AG08396 (cell line): ENCODE measurements at places on chromosomes 6 and 20.
A peak's percentile ranks its signal among the peaks of the same experiment; 100 is the strongest.

GRCh38 chr20:33812908-33813462, 1.8 kb downstream of the CHMP4B start:
- no peak for DNase-seq

DNA sequence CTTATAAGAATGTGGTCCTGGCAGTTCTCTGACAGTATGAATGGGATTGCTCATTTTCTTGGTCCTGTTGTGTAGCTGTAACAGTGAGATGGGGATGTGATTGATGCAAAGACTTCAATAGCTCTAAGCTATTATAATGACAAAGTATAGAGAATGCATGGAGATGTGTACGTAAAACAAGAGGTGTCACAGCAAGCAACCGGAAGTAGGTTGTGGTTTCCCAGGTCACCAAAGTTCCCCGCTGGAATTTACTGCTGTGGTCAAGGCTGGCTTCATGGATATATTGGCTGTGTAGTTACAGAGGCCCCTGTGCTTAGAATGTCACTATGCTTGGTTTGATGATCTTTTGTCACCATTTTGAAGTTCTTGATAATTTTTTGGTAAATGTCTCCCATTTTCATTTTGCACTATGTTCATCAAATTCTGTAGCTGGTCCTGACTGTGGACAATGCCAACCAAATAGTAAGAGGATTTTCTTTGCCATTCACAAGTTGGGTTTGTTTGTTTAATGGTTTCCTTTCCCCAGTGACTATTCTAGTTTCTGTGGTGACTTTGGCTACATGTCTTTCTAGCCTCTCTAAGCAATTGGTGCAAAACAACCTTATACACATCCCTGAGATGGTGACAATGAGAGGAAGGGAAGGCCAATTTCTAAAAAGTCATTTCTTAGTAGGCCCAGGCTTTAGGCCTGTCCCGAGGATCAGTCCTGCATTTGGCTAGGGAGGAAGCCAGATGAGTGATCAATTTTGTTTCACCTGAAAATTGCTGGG, 10.5 kb downstream of the DNAH8 start:
- DNase-seq: no peak

DNA sequence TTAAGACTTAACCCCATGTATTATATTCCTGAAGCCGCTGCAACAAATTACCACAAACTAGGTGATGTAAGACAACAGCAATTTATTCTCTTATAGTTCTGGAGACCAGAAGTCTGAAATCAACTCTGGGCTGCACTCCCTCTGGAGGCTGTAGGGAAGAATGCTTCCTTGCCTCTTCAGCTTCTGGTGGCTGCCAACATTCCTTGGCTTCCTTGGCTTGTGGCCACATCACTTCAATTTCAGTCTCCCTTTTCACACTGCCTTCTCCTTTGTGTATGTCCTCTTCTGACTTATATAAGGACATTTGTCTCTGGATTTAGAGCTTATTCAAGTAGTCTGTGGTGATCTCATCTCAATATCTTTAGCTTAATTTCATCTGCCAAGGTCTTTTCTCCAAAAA, 141.6 kb downstream of the DHX35 start:
- no peak for DNase-seq

- DNase-seq: no peak
Measured at GRCh38 chr20:50038574-50038991, 55.8 kb downstream of the SNAI1 start.

GRCh38 chr20:39789411-39789810, 827.3 kb downstream of the DHX35 start:
- no peak for DNase-seq

DNA sequence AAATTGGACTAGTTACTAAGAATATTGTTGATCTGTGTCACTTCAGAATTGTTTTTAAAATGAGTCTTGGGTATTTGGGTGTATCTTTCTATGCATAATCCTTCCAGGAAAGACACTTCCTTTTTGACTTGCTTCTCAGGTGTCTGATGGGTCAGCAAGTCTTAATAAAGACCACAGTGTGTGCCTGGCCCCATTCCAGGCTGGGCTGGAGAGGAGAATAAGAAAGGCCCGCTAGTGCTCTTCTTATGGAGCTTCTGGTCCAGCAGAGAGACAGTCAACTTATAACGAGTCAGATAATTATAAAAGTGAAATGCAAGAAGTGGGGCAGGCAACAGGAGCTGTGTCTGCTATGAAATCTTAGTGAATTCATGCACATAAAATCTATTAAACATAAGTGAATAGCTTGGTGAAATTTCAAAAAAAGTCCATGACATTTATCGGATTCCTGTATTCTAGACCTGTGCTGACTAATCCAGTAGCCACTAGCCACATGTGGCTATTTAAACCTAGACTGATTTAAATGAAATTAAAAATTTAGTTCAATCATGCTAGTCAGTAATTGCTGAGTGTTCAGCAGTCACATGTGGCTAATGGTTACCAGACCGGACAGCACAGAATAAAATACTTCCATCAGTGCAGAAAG, 42.6 kb downstream of the RNF144B start:
- DNase-seq: no peak

DNA sequence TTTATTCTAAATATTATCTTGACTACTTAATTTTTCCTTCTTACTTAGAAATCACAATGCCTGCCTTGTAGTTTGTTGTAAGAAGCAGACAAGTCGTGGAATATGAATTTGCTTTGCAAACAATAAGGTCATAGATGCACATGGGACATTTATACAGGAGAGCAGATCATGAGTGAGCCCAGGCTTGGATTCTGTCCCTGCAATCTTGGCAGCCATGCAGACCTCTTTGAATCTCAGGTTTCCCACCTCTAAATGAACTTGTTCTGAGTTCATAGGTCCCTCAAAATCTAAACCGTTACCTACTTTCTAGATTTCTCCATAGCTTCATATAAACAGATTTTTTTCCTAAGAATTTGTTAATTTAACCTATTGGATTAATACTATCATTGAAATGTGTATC, 19.5 kb downstream of the KIAA0408 start:
- no peak for DNase-seq

GRCh38 chr20:36234771-36235320, 1.4 kb upstream of the AAR2 start:
- DNase-seq: no peak

DNA sequence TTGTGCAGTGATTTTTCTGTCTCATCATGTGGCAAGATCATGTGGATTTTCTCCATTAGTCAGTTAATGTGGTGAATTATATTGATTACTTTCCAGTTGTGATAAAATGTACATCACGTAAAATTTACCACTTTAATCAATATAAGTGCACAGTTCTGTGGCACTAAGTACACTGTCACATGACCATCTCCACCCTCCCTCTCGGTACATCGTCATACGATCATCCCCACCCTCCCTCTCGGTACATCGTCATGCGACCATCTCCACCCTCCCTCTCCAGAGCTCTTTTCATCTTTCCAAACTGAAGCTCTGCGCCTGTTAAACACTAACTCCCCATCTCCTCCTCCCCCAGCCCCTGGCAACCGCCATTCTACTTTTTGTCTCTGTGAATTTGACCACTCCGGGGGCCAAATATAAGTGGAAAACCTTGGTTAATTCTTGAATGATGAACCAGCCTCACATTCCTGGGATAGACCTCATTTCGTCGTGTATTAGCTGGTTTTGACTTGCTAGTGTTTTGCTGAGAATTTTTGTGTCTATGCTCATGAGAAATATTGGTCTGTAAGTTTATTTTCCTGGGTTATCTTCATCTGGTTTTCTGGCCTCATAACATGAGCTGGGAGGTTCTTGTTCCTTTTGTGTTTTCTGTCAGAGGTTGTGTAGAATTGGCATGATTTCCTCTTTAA, 10.8 kb downstream of the NTSR1 start:
- no peak for DNase-seq

DNA sequence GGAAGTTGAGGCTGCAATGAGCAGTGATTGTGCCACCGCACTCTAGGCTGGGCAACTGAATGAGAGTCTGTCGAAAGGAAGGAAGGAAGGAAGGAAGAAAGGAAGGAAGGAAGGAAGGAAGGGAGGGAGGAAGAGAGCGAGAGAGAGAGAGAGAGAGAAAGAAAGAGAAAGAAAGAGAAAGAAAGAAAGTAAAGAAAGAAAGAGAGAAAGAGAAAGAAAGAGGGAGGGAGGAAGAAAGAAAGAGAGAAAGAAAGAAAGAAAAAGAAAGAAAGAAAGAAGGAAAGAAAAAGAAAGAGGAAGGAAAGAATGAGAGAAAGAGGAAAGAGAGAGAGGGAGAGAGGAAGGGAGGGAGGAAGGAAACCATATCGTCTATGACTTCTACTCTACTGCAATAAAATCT, 60.2 kb downstream of the OPRM1 start:
- no peak for DNase-seq

DNA sequence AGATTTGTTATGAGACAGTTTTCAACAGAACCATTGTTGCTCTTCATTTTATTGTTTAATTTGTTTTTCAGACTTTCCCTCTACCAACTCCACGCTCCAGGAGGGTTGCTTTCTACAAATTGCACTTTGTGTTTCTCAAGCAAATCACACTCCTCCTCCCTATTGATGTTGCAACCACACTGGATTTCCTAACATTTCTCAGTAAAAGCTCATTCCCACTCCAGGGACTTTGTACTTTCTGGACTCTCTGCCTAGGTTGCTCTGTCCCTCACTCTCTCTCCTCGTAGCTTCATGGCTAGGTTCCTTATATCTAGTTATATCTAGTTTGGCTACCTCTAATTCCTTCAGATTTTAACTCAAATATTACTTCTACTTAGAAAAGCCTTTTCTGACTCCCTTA, 20.3 kb downstream of the PGK2 start:
- no peak for DNase-seq

- no peak for DNase-seq
Measured at GRCh38 chr6:30267423-30267822, 54.2 kb upstream of the TRIM26 start.

DNA sequence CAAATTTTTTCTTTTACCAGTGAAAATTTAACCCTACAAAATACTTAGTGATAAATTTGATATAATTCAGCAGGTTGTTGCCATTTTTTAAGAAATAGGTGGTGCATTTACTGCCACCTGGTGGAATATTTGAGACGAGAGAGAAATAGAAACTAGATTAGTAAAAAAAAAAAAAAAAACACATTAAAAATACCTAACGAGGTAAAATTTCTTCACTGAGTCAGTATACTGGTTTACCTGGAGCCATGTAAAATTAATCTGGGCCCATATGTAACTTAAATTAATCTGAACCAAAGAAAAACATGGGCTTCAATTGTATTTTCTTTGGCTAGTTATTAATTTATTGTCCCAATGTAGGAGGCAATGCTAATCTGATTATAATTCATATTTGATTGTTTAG, 520.8 kb downstream of the EPM2A start:
- DNase-seq: no peak

DNA sequence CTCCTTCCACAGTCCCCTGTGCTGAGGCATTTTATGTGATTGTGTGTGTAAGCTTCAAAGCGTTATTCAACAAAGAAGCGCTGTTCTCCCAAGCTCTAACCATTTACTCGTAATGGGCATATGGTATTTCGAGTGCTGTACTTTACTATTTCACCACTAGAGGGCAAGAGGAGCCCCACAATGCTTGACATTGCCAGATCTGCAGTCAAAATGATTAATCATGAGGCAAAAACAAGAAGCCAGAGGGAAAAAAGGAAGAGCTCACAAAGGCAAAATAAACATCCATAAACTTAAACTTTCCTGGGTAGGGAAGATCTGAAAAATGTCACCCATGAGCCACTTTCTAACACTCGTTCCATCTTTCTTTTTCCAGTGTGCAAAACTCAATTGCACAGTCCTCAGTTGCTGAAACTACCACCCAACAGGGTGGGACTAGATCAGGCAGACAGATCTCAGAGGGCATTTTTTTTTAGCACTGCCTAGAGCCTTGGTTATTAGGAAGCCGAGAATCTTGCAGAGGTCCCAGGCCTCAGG, 215.0 kb upstream of the PLCB4 start:
- DNase-seq: peak; percentile 63

- DNase-seq: peak; percentile 93
Measured at GRCh38 chr6:33430991-33431879, 11.4 kb downstream of the SYNGAP1 start.
